DMS79 (cell line): ENCODE measurements at places on chromosomes 4 and X.

GRCh38 chr4:155241225-155241624 is 32.8 kb downstream of the NPY2R start:
- no peak for DNase-seq

- no peak for DNase-seq
These were observed 126.9 kb upstream of the GUCY1A1 start for GRCh38 chr4:155539746-155540145.

- DNase-seq, result no peak
These were observed 32.4 kb downstream of the CASP3 start for GRCh38 chr4:184616633-184617551.

- no peak for DNase-seq
These were observed 89.1 kb downstream of the RAPGEF2 start for GRCh38 chr4:159191989-159192388.

GRCh38 chrX:137428766-137429591 is 136.9 kb upstream of the ZIC3 start:
- DNase-seq, result no peak

GRCh38 chrX:16018291-16018690 is 105.1 kb upstream of the GRPR start:
- no peak for DNase-seq

DNA sequence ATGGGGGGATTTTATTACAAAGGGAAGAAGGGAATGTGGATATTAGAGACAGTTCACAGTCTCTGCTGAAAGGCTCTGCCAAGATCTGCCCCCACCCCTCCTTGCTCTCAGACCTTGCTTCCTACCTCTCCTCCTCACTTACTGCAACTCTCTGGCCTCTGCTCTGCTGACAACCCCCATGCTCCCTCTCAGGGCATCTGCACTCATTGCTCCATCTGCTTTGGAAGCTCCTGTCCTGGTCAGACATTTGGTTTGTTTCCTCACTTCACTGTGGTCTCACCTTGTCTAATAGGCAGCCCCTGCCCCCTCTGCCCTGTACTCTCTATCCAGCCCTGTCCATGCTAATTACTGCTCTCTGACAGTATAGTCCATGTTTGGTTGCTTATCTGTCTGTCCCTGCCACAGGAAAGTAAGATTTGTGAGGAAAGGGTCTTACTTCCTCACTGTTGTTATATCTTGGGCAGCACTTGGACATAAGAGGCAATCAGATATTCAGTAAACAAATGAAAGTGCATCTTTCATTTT is 189.3 kb downstream of the PTTG2 start:
- no peak for DNase-seq

- no peak for DNase-seq
These were observed 13.7 kb upstream of the ADD1 start for GRCh38 chr4:2829933-2830451.

- DNase-seq, result no peak
These were observed 7.3 kb downstream of the HAUS7 start for GRCh38 chrX:153463031-153463430.

DNA sequence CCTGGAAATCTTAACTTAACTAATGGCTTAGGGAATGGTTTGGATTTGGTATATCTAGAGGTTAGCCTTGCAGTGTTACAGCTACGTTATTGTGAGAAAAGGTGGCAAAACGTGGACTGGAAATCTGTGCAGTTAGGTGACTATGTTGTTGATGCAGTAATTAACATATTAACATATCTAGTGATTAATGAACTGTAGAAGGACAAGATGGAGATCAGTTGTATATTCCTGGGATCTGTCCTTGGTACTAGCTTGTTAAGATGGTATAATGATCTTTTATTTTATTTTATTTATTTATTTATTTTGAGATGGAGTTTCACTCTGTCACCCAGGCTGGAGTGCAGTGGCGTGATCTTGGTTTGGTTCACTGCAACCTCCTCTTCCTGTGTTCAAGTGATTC is 36.9 kb downstream of the GPAT3 start:
- DNase-seq, result no peak

DNA sequence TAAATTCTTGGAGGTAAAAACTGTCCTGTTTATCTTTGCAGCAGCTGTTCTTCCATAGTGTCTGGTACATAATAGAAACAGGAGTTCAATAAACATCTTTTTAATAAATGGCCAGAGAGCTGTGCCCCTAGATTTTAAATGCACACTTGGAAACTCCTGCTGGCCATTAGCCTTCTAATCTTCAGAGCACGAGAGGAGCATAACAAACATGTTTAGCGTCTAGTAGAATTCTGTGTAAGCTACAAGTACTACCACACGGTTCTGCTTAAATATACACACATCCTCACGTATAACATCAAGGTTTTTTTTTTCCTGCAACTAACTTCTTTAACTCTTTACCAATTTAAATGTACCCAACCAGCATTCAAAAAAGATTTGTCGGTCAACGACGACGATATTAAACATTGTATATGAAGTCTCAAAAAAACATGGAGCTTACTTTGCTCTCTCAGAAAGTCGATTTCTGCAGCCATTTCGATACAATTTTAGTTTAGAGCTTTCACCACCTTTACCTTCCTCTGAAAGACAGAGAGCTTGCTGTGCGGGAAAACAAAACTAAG is 628 bp downstream of the SCLT1 start:
- DNase-seq, result no peak

- DNase-seq, result no peak
These were observed 24.2 kb downstream of the TNIP2 start for GRCh38 chr4:2731907-2732317.

DNA sequence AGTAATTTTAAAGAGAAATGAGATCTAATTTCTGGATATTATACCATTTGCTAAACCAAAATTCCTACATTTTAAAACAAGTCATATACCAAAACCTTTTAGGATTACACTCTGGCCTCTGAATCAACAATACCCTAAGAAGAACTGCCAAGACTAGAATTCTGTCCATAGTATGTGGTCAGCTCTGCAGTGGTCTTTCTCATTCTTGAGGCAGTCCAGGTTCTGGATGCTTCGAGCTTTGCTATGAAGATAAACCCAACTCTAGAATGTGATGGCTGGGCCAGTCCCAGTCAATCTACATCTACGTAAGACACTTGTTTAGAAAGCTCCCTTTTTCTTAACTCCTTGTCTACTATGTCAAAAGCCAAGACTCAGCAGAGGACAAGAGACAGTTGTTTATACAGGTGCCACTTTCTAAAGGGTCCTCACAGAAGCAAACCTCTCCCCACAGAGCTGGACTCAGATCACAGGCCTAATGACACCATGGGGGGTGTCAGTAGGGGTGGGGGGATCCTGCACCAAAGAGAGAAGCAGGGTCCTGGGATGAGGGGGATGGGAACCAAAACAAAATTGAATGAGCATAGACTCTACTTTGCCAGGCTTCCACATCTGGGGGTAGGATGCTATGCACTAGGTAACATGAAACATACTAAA is 63.2 kb downstream of the SH3RF1 start:
- no peak for DNase-seq

GRCh38 chr4:1370321-1371124 is 23.5 kb downstream of the UVSSA start:
- DNase-seq, result no peak

DNA sequence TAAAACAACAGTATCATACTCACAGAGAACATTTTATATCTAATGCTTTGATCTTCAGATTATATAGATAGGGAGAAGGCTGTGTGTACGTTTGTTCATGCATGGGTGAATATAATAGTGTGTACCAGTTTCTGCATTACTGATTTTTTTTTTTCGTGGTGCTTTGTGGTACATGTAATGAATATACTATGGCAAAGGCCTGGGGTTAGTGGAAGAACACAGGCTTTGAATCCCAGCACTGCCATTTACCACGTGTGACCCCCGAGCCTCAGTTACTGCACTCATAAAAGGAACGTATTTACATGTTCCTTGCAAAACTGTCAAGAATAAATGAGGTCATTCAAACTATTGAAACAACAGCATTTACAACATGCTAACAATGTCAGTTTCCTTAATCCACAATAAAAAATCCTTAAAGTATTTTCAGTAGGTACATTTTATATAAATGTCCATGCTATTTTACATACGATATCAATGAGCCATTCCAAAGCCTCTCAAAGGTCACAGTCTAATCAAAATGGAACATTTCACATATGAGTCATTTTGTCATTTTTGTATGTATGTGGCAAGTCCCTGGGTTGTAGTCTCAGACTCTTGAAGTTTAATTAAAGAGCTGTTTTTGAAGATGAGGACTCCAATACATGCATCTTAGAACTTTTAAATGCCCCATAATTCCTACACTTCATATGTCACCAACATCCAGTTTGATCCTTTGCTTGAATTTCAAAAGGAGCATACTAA is 242.8 kb downstream of the PPP3CA start:
- DNase-seq, result no peak

DNA sequence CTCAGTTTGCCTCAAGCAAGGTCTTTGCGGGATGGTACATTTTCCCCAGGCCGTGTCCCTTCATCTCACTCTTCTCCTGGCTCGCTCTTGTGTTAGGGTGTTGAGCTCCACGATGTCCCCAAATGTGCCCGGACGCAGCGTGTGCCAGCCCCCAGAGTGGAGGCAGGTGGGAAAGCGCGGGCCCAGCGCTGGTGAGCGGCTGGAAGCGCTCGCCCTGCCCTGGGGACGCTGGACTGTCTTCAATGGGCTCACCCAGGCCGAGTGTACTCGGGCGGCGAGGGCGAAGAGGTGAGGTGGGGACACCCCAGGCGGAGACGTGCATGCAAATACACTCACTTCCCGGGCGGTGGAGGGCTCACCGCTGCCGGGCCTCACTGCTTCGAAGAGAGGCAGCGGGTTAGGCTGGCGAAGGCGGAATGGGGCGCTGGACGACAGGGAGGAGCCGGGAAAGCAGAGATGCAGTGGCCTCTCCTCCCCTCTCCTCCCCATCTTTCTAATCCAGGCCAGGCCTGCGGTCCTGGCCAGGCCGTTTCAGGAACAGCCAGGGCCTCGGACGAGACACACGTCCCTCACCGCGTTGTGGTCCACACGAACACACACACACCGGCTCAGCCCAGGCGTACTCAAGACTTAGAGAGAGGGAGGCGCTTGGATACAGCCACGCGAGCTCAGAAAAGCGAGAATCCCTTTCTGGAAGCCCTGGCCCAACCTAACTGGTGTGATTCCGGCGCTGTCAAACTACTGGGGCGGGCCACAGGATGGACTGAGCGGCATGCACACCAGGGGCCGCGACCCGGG is 2.2 kb downstream of the NKX6-1 start:
- no peak for DNase-seq

DNA sequence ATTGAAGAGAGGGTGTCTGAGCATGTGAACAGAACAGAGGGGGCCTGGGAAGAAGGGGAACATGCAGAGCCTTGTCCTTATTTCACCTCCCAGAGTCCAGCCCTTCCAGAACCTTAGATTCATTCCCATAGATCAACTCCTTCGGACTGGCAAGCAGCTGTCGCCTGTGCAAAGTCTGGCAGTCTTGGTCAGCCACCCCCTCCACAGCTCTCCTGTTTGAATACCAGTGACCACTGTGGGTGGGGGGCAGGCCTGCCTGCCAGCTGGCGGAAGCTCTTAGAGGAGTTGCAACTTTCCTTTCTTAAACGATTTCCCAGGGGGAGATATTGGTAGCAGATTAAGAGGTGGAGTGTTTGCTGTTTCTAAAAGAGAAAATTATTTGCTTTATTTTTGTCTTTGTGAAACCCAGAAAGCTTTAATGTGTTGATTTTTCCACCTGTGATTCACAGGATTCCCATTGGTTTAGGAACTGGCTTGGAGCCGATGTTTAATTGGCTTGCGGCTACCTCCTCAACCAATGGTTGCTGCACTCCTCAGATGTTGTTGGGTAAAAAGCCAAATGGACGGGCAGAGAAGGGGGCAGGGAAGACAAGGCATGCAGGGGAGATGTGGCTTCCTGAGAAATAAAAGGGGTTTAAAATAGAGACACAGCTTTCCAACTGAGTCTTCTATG is 62.2 kb upstream of the PRPS1 start:
- peak; percentile 26 for DNase-seq

DNA sequence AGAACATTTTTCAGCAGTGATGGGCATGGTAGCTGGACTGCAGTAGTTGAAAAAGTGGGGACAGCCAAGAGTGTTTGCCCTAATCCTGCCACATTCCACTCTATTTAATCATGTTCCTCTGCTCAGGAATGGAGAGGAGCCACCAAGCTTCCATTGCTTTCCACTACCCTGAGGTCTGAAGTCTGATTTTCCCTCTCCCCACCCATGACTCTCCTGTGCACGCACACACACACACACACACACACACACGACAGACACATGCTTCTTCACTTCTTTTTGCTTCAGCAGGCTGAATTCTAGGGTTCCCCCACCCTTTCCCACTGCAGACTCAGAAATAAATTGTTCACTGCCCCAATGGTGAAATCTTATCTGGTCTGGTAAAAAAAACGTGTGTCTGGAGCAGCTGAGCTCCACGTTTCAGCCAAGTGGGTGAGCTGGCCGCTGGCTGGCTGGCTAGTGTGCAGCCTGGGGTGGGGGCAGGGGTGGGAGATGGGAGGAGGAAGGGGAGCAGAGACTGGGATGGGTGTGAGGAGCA is 142.7 kb upstream of the NALF2 start:
- no peak for DNase-seq

DNA sequence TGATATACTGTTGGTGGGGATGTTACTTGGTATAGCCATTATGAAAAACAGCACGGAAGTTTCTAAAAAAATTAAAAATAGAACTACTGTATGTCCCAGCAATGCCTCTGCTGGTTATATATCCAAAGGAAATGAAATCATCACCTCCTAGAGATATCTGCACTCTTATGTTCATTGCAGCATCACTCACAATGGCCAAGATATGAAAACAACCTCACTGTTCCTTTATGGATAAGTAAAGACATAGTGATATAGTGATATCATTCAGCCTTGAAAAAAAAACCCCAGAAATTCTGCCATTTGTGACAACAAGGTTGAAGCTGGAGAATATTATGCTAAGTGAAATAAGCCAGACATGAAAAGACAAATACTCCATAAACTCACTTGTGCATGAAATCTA is 543.8 kb upstream of the SLIT2 start:
- no peak for DNase-seq
